ENCODE measurements at places on chromosomes 11 and 22.
A peak's percentile ranks its signal among the peaks of the same experiment; 100 is the strongest.

DNA sequence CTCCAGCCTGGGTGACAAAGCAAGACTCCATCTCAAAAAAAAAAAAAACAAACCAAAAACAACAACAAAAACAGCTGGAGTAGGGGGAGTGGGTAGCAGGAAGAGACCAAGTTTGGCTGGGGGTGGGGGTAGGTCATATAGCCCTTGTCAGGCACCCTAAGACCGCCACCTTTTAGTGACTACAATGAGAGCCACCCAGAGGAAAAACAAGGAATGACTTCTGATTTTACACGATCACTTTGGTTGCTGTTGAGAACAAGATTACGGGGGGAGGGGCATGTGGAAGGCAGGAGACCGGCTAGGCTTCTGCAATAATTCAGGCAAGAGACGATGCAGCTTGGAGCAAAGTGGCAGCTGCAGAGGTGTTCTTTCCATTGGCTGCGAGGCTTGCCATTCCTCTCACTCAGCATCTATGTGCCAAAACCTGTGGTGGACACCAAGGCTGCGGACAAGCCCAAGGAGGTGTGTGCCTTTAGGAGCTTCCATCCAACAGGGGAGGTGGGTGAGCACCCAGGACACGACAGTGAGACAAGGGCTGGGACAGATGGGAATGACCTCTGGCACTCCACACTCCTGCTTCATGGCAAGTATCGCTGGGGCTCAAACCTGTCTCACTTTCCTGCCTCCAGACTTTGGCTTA, 1.7 kb downstream of the RPS19BP1 start:
- DNase-seq, result no peak

DNA sequence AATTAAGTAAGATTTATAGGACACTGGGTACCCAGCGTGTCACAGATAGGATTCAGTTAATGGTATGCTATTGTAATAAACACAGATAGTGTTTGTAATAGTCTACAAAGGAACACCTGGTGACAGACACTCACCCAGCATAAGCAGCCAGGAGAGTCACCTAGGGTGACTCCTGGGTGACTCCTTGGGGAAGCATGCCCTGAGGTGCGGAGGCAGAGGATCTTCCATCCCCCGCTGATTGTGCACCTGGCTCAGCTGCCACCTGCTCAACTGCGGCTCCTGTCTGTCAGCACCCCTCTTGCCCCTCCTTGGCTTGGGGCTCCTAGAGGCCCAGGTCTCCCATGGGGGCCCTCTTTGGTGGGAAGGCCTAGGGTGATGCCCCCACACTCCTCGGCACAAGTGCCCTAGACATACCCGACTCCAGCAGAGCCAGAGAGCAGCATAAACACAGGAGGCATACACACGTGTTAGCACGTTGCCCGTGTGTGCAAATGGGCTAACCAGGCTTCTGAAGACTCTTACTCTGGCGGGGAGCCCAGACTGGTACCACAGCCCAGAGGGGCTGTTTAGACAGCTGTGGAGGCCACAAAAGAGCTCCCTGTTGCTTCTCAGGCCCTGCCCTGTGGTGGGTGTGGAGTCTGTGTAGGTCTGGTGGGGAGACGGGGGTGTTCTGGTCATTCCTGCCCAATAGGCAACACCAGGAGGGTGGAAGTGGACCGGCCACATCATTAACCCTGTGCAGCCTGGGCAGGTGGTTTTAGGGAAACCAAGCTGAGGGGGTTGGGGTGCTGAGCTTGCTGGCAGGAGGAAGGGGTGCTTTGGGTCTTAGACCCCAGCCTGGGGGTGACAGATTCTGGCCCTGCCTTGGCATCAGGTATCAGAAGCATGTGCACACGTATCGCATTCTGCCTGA, 3.0 kb downstream of the INPPL1 start:
- DNase-seq, result no peak

GRCh38 chr11:14045417-14045816, 82.9 kb downstream of the SPON1 start:
- no peak for DNase-seq

- no peak for DNase-seq
These were observed 1.0 kb upstream of the FNBP4 start for GRCh38 chr11:47768101-47768612.

DNA sequence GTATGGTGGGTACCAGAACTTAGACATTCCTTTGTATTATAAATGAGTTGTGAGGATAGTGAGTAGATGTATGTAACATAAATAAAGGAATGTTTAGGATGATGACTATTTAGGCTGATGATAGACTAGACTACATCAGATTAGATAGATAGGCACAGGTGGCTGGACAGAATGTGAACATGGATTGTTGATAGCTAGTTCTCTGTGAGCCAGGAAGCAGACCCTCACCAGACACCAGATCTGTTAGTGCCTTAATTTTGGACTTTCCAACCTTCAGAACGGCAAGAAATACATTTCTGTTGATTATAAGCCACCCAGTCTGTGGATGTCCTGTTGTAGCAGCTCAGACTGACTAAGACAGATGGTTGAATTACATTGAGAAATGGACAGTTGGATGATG, 99.4 kb downstream of the SWAP70 start:
- no peak for DNase-seq

GRCh38 chr11:33323421-33323820, 66.2 kb downstream of the HIPK3 start:
- no peak for DNase-seq

- no peak for DNase-seq
These were observed 2.7 kb upstream of the KCNA4 start for GRCh38 chr11:30019481-30019880.

DNA sequence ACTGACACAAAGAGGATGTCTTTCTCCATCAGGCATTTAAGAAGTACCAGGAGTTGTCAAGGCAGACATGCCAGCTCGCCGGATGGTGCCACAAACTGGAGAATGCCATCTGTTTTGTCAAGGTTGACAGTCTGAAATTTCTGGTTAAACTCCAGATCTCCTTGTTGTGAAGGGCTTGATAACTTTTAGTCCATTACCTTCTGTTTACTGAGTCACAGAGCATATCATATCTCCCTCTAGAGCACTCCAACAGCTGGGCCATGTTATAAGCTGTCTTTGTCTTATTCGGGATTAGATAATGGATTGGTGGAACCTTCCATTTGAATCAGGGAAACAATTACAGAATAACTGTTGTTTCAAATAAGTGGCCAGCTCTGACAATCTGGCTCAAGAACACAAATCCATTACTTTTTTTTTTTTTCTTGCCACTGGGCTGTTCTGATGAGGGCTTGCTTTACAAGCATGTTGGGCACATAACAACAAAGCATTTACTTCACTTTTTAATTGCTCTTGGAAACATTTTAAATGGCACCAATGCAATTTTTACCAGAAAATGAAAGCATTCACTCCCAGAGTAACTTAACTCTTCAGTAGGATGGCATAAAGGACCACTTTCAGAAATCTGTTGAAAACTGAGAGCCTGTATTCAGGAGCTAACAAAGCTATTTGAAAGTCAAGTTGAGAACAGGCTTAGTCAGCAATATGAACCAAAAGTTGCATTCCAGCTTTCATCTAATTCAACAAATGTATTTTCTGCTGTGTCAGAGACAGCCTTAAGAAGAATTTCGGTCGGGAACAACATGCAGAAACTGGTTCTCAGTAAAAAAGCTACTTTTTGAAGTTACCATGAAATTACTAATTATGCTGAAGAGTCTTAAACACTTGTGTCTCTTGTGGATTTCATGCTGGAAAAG, 227.6 kb upstream of the PITPNB start:
- no peak for DNase-seq

- no peak for DNase-seq
These were observed at the start of gene BATF2 for GRCh38 chr11:64996710-64997380. TSS of gene BATF2 (minus strand) at chr11:64996971. CDS start at chr11:64996914, 57 bp downstream.

GRCh38 chr22:23269441-23270211, 89.3 kb downstream of the BCR start:
- DNase-seq, result no peak

DNA sequence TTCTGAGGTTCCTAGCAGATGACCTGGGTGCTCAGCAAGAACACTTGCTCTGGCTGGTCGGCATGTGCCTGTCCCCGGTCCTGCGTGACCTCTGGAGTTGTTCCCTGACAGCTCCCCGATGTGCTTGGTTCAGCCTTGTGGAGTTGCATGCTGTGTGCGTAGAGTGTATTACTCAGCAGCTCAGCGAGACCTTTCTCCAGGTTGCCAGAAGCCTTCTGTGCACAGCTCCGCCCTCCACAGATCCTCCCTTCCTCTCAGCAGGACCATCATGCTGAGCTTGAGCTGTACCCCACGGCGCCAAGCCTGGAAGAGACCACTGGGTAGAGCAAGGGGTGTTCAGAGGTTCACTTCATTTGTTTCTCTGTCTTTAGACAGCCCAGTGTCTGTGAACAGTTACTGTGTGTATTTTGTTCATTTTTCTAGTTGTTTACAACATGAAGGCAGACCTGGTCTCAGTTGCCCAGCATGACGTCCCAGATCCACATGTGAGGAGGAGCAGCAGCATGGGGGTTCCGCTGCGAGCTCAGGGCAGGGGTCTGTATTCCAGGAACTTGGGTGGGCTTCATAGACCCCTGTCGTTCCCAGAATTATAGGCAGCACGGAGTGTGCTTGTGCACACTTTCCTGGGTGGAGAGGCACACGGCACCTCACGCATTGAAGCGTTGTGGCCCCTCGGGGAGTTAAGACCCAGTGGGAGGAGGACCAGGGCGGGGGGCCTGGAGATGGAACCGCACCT, 148.6 kb downstream of the IGLL1 start:
- no peak for DNase-seq

GRCh38 chr22:41181349-41182241, 23.5 kb upstream of the L3MBTL2 start:
- DNase-seq, result peak; percentile 57

- DNase-seq, result no peak
These were observed 8.5 kb upstream of the SH3BP1 start for GRCh38 chr22:37630839-37631435.

GRCh38 chr11:109696191-109696897, 274.4 kb downstream of the C11orf87 start:
- DNase-seq, result no peak

GRCh38 chr11:71081704-71082230, 170.6 kb downstream of the SHANK2 start:
- no peak for DNase-seq

DNA sequence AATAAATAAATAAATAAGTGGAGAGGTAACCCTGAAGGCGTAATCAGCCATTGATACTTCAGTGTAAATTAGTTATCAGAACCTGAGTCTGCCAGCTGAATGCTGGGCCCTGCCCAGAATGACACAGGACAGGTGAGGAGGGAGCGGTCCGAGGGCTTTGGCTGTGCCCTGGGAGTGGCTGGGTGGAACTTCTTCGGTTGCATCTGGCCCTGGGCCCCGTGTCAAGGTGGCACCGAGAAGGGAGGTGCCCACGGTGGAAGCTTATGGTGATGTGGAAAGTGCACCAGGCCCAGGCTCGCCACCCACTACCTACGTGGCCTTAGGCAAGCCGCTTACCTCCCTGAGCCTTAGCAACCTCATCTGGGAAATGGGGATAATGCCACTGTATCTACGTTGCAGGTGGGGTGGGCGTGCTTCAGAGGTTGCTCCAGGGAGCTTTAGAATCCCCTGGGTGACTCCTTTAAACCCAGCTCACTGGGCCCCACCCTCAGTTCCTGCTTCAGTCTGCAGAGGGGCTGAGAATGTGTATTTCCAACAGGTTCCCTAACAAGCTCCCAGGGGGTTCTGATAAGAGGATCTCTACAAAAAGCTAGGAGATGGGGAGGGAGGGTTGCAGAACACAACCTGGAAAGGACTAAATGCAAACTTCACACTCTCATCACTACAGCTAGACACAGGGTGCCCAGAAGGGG, 38.8 kb downstream of the TXN2 start:
- DNase-seq, result no peak

DNA sequence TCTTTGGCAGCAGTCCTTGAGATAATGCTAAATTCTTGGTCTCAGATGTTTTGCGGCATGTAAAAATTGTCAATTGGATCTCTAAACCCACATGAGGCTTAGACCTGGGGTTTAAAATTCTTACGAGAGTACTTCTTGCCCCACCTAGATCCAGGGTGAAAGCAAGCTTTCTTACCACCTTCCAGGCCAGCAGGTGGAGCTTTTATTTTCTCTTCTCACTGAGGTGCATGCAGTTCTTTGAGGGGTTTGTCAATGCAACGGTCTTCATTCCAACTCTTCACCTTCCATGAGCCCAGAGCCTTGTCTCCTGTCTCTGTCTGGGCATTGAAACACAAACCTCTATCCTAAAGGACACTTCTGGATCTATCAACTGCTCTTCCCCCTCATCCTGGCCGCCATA, 154.1 kb downstream of the MYO18B start:
- no peak for DNase-seq

DNA sequence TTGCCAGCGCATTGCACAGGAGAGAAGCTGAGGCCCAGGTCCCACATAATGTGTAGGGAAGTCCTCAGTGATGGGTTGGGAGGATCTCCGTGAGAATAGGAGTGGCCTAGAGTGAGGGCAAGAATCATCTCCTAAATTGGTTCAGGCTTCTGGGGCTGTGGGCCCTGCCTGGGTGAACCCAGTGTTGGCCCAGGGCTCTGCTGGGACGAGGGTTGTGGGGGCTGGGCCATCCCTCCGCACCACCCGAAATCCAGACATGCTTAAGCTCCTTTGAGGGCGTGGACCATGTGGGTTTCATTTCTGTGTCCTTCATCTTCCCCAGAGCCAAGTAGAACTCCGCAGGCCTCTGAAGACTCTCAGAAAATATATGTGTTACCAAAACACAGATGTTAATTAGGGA, 3.7 kb downstream of the MICALL1 start:
- DNase-seq, result no peak

DNA sequence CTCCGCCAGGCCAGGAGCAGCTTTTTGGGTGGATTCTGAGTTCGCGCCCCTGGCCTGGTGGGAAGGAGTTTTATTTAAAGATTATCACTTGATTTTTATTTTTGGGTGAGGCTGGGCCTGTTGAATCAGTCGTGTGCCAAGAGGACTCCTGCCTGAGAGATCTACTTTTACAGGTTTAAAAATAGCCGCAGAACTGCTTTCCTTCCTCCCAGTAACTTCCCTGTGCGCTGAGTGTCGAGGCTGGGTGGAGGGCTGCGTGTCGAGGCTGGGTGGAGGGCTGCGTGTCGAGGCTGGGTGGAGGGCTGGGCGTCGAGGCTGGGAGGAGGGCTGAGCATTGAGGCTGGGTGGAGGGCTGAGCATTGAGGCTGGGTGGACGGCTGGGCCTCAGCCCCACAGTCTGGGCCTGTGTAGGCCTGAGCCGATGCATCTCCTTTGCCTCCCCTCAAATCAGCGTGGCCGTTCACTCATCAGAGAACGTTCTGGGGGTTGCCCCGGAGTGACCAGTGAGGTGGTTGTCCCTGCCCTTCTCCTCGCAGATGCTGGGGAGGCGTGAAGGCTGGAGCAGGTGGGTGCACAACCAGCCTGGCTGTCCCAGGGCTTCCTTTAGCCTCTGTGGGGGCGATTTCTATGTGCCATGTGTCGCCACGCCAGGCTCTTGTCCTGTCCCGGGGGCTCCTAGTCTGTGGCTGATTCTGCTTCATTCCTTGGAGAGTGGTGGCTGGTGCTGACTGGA, 30.1 kb downstream of the GRAMD4 start:
- DNase-seq, result no peak

DNA sequence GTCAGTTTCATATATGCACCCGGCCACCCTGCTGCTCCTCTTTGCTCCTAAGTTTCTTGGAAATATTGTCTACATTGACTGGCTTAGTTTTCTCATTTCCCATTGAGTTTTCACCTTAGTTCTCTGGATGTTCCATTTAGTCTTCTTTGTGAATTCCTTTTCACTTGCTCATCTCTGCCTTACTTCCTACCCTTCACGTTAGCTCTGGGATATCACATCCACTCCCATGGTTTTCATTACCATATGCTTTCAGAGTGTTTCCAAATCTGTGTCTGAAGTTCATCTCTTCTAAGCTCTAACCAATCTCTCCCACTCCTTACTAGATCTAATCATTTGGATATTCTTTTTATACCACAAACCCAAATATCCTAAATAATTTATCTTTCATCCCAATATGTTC, 226.4 kb downstream of the FAM76B start:
- no peak for DNase-seq

GRCh38 chr11:61104963-61105362, 2.7 kb downstream of the CD5 start:
- DNase-seq, result no peak
